Progenitor cell of endocrine pancreas (in vitro differentiated cells): ENCODE measurements at places on chromosomes 4 and X. TPM values are rescaled to one million over a fixed set of nuclear protein-coding genes. Genes with fewer than 3 reads are reported as not detected.

- H3K4me1 ChIP-seq: no peaks in the 10 kb centered on the region
- no peaks in the 10 kb centered on the region for H3K27me3 ChIP-seq
- H3K27ac ChIP-seq: no peak overlapping the region
- no peak overlapping the region for H3K4me3 ChIP-seq
- no peaks in the 10 kb centered on the region for H3K36me3 ChIP-seq
- no peak for DNase-seq
These were observed 154.4 kb upstream of the KLF3 start for GRCh38 chr4:38509551-38509950.

GRCh38 chr4:20353646-20354045 is 101.9 kb downstream of the SLIT2 start:
- H3K27ac ChIP-seq: no peak overlapping the region
- H3K27me3 ChIP-seq: no peaks in the 10 kb centered on the region
- peaks cover 19% of the 10 kb centered on the region for H3K4me1 ChIP-seq
- DNase-seq: no peak
- no peak overlapping the region for H3K4me3 ChIP-seq

DNA sequence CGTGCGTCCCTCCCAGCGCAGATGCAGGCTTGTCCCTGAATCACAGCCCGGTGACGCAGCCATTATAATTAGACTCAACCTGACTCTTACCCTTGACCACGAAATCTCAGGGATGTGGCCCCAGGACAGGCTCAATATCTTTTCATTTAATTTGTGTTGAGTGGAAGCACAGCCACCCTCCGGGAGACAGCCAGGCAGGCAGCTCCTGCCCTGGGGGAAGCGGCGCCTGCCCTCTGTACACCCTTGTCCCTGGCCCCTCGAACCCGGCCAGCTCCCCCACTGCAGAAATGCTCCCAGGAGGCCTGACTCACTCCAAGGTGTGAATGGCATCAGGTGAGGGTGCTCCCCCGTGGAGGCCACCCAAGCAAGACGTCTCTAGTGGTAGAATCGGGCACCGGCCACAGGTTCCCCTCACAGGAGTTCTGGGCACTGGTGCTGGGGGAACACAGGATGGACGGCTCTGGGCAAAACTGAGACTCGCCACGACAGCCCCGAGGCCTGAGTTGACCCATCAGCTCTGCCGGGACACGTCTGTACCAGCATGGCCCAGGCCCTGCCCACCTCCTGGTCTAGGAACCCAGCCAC is 2.7 kb downstream of the CPLX1 start:
- no peaks in the 10 kb centered on the region for H3K4me1 ChIP-seq
- H3K27ac ChIP-seq: no peak overlapping the region
- H3K27me3 ChIP-seq: peaks cover 66% of the 10 kb centered on the region

Gene BMP3
- total RNA-seq: 4.9 and 10.9 TPM in 2 replicates

Gene ZC4H2
- 32.3 and 37.0 TPM in 2 replicates for total RNA-seq
